ENCODE measurements at places on chromosomes 7 and 10. TPM values are rescaled to one million over a fixed set of nuclear protein-coding genes. Genes with fewer than 3 reads are reported as not detected.

CPA1 gene
- total RNA-seq: not detected

- DNase-seq: no peak
Observed at GRCh38 chr7:117582219-117582704, 102.4 kb downstream of the CFTR start.

DNA sequence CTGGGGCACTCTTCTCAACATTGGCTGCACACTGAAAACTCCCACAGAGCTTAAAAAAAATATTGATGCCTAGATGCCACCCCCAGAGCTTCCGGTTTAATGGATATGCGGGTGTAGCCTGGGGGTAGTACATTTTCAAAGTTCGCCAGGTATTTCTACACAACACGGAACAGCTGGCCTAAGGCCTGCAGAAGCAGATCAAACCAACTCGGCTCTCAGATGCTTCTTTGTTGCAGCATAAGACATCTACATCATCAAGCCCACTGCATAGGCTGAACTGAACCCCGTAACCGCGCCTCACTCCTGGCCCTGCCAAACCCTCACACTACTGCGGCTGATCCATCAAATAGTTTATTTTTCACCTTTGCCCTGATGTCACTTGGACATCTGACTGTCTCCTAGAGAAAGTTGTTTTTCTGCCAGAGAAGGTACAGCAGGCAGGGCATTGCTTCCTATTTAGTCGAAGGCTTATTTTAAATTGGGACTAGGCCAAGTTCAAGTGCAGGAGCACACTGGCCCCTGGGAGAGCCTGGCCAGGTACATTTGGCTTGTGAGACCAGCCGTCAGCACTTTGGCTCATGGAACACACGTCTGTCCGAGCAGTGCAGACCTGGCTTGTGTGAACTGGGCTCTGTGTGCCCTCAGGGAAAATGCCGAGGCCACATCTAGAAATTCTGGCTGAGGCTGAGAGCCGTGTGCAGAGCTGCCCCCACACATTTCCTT, 113.3 kb downstream of the TACC2 start:
- no peak for DNase-seq

- DNase-seq: no peak
Observed at GRCh38 chr10:13701157-13701919, 114.6 kb downstream of the PRPF18 start.

GRCh38 chr10:79376751-79377556, 29.7 kb downstream of the PPIF start:
- DNase-seq: no peak

ARHGEF5 gene
- 33.9 TPM for total RNA-seq

DNA sequence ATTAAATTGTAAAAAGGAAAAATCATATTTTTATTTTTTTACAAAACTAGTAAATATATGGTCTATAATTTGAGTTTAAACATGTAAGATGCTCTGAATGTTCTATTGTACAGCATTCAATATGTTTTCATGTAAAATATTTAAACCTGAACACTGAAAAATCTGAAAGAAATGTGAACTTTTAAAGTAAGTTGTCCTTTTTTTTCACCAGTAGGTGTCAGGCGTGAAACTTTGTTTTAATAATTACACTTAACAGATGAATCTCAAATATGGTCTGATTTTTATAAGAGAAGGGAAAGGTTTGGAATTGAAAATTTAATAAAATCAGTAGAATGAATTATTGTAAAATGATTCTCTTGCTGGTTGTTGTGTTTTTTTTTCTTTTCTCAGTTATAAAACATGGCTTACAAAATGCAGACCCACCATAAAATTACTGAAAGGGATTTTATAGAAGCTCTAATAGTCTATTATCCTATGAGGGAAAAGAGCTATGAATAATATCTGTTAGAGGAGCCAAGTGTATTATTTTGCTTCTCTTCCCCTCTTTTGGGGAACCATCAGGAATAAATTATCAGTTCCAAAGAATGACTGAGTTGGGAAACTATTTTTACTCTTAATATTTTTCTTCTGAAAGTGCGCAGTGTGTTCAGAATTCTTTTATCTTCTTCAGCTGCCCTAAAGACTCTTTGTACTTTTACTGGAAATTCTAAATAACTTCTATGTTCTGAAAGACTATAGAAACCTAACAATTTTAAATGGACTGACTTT, 217.7 kb upstream of the FZD1 start:
- DNase-seq: no peak

- DNase-seq: no peak
Observed at GRCh38 chr10:128390596-128390995, 264.4 kb upstream of the MKI67 start.

GRCh38 chr7:135925210-135925609, 51.9 kb downstream of the MTPN start:
- DNase-seq: no peak

DNA sequence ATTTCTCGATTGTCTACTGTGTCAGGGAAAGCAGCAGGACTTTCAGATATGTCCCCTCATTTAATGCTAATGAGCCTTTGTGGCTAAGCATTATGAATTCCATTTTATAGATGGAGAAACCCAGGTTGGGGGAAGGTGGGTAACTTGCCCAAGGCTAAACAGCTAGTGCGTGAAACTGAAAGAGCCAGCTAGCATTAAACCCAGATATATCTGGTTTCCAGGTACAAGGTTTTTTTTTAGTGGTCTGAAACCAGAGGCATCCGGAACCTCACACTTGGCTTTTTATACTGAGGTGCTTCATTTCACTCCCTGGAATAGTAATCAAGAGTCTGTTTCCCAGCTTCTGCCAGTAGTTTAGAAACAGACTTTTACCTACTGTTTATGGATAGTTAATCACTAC, 694.8 kb downstream of the PHTF2 start:
- DNase-seq: no peak

DNA sequence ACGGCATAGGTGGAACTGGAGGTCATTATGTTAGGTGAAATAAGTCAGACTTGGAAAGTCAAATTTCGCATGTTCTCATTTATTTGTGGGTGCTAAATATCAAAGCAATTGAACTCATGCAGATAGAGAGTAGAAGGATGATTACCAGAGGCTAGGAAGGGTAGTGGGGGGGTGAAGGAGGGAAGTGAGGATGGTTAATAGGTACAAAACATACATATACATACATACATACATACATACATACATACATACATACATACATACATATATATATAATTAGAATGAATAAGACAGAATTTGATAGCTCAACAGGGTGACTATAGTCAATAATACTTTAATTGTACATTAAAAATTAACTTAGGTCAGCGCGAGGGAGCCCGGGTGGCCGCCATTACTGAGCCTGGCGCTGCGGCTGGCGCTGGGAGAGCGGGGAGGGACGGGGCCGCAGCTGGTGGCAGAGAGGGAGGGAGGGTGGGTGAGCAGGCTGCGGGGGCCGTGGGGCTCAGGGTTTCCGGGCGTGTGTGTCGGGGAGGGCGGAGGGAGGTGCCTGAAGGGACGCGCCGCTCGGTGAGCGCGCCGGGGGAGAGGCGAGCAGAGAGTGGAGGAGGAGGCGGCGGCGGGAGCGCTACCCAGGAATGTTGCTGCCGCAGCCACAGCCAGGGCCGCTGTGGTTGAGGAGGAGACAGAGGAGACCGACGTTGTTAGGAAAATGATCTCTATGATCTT, 85.8 kb upstream of the EGFR start:
- DNase-seq: peak; percentile 69

DNA sequence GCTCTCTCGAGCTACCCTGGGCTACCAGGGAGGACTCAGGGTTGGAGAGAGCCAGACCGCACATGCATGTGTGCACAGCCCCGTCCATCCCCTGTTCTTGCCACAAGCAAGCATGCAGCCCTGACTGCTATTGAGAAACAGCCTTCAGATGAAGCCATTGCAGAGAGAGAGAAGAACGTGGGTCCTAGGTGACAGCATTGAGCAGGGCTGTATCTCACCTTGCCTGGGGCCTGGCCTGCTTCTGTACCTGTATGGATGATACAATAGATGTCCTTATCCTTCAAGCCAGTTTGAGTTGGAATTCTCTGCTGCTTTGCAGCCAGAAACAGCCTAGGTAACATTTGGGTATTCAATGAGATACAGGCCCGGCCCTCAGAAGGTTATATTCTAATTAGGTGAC, 127.3 kb upstream of the RHEB start:
- no peak for DNase-seq

WBP1L gene
- total RNA-seq: 24.5 TPM

CYP2W1 gene
- total RNA-seq: not detected

DNA sequence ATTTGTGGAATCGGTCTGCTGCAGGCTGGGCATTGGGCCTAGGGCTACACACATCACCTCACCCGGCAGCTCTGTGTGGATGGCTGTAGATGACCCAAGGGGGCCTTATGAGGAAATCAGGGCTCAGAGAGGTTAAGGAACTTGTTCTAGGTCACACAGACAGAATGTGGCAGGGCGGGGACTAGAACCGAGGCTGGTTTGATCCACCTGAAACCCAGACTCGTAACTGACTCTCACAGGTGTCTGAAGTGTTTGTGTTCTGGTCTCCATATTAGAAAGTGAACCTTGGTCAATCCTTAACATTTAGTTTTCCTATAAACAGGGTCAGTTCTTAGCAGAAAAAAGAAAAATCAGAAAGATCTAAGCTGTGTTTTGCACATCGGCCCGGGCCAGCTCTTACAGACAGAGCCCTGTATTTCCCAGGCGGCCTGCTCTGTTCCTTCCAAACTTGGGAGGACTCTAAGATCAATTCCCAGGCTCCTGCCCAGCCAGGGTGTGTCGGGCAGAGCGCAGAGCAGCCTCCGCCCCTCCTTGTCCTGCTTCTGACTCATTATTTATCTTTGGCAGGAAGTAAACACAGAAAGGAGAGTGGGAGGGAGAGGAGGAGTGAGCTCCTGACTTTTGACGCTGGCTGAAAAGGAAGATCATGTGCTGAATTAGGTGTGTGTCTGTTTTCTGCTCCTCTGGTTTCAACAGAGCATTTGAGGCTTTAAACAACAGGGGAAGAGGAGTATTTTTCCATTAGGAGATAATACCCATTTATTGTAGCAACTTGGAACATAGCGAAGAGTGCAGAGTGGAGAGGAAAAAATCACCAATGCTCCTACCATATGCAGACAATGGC, 74.1 kb downstream of the TACC2 start:
- DNase-seq: peak; percentile 83

RPEL1 gene
- 0.13 TPM for total RNA-seq

Measured in H9 (cell line).